Stimulated activated CD8-positive, alpha-beta memory T cell treated with anti-CD3 and anti-CD28 coated beads, Interleukin-15, amount 100 ng/mL, for 24 hours (primary cell): ENCODE measurements at places on chromosomes 4 and X.

GRCh38 chrX:11352296-11352741 lies 59.1 kb downstream of the AMELX start:
- DNase-seq: no peak

DNA sequence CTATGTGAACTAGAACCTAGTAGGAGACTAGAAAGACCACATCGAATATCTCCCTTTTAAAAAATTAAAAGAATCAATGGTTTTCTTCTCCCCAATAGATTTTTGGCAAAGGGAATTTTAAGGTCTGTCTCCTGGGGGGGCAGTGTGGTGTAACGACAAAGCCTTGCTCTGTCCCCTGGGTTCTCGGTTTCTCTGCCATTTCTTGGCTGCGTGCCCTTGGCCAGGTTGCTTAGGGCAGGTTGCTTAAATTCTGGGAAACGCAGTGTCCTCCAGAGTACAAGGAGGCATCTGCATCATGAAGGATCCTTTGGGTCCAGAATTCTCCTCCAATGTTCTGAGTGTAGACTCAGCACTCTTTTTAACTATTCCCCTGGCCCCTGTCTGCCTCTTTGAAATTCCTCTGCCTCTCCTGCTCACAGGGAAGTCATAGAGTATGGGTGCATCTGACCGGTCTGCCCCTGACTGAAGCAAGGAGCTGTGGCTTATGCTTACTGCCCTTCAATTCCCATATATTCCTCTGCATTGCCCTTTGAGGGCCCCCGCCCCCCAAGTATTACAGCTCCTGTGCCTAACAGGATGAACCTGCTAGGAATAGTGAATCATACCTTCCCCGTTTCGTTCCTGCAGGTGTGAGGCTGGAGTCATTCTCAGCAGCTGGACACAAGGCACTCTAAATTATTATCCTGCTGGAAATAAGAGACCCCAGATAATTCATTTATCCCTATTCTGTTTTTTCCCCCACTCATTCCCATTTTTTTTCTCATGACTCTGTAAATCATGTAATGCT lies 2.2 kb downstream of the KIT start:
- DNase-seq: no peak

- no peak for DNase-seq
Observed at GRCh38 chrX:52352551-52352950, 16.3 kb upstream of the XAGE2 start.

- no peak for DNase-seq
Observed at GRCh38 chrX:122739770-122740169, 444.3 kb upstream of the GRIA3 start.

GRCh38 chr4:54586320-54586955 lies 71.3 kb upstream of the KIT start:
- no peak for DNase-seq

- DNase-seq: no peak
Observed at GRCh38 chr4:48203819-48204218, 65.8 kb downstream of the TEC start.

DNA sequence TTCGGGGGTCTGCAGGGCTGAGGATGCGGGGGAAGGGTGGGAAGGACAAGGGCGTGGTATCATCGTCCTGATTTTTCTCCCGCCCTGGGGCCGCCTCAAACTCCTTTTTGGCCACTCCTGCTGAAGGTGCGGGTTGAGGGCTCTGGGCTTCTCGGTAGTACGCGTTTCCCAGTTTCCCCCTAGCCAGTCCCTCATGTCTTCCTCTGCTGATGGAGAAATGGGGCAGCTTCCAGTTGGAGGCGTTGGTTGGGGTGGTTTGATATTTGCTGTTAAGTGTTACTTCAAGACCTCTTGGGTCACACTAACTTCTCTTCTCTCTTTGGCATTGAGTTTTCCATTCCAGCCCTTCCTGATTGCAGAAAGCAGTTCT lies 482 bp downstream of the GSTCD start:
- peak; percentile 1 for DNase-seq

DNA sequence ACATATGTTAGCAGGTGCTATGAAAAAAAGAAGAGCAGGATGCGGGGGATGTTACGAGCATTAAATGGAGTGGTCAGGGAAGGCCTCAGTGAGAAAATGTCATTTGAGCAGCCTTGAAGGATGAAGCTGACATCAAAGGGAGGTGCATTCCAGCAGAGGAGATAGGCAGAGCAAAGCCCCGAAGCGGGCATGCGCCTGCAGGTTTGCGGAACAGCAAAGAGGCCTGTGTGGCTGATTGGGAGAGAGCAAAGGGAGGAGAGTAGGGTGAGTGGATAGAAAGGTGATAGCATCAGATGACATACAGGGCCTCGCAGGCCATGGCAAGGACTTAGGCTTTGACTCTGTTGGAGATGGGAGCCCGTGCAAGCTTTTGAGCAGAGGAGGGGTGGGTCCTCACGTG lies 95.4 kb upstream of the GPR50 start:
- no peak for DNase-seq

- no peak for DNase-seq
Observed at GRCh38 chr4:26462874-26463273, 27.4 kb downstream of the CCKAR start.

DNA sequence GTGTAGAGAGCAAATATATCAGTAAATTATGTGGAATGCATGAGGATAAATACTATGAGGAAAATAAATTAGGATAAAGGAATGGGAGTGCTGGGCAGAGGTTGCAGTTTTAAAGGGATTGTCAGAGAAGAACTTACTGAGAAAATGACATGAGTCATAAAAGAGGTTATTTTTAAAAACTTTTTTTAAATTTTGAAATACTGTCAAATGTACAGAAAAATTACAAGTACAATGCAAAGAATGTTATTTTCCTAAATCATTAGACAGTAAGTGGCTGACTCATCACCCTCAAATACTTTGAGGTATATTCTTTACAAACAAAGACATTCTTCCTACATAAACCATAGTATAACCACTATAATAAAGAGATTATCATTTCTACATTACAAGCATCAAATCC lies 29.8 kb upstream of the H2AZ1 start:
- no peak for DNase-seq

GRCh38 chr4:77790146-77790545 lies 29.0 kb downstream of the CNOT6L start:
- no peak for DNase-seq

- peak; percentile 46 for DNase-seq
Observed at GRCh38 chr4:1628892-1629698, 55.0 kb downstream of the FAM53A start.

DNA sequence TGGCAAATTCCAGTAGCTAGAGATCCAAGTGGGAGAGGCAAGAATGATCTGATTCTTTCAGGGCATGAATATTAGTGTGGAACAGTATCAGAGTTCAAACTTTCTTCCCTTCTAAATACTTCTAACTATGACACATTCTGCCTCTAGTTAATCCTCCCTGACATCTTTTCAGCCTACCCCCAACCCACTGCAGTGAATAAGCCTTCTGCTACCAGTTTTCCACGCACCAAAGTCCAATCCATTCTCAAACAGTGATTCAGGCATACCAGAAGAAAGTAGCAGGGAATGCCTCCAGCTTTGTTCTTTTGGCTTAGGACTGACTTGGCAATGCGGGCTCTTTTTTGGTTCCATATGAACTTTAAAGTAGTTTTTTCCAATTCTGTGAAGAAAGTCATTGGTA lies 155.4 kb upstream of the FTHL17 start:
- no peak for DNase-seq

DNA sequence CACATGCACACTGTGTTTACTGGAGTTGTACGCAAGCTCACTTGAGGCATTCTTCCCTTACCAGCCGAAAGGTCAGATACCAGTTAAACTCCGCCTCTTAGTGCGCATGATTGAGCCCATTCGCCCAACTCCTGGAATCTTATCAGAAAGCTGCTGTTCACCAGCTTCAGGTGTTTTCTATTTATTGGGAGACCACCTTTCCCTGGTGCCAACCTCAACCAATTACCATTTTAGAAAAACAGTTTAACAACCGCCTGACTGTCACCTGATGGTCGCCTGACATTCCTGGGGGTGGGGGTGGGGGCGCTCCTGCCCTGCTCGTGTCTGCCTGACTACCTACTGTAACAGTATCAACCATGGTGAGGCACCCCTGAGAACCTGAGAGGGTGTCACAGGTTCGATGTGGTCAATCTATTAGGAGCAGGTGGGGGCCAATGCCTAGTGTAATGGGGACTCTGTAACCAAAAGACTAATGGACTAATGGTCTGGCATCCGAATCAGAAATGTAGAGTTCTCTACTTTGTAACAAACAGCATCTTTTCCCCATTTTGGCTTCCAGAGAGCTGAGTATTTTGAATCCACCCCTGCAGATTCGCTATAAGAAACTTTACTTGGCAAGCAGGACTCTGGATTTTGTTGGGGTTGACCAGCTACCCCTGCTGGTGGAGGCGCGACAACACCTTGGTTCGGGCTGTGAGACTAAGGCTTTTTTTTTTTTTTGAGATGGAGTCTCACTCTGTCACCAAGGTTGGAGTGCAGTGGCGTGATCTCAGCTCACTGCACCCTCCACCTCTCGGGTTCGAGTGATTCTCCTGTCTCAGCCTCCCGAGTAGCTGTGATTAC lies 58.2 kb upstream of the ZNF157 start:
- DNase-seq: no peak

DNA sequence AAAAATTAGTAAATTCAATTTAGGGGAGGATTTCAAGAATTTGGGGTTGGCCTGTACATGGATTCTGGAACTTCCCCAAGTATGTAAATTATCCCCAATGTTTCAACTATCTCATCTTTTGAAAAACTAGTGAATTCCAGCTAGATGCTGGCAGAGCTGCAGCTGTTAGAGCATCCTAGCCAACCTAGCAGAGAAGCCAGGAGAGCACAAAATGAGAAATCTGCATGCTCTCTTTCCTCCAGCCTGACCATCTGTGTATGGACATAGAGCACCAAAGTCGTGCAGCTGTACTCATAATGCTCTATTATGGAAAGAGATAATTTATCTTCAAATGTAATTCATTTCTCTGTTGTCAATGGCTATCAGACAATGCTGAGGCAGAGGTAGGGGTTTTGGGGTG lies 1217.7 kb downstream of the PCDH19 start:
- no peak for DNase-seq

- DNase-seq: no peak
Observed at GRCh38 chrX:11342673-11343072, 49.5 kb downstream of the AMELX start.

DNA sequence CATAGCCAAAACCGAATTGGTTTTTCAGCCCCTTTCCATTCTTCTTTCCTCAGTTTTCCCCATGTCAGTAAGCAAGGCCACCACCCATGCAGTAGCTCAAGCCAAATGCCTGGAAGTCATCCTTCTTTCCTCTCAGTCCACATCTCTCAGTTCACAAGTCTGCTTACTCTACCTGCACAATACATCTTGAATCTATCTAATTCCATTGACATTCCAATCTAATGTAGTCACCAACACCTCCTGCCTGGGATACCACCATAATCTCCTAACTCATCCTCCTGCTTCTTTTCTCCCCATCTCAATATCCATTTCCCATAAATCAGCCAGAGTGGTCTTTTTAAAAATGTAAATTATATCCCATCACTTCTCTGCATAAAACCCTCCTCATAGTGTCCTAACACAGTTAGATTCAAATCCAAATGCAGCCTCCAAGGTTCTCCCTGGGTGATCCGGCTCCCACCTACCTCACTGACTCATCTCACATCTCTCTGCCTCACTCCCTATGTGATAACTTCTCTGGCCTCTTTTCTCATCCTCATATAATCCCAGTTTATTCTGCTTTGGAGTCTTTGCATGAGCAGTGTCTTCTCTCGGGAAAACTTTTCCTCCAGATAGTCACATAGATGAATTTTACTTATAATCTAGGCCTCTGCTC lies 26.9 kb downstream of the KCNIP4 start:
- no peak for DNase-seq

GRCh38 chrX:145817331-145818185 lies at the start of gene SLITRK2:
SLITRK2 (plus strand) TSS chrX:145817829; CDS start chrX:145822426, 4,597 bp downstream.
- no peak for DNase-seq

GRCh38 chr4:163473130-163473529 lies 424 bp downstream of the TKTL2 start:
- DNase-seq: no peak

DNA sequence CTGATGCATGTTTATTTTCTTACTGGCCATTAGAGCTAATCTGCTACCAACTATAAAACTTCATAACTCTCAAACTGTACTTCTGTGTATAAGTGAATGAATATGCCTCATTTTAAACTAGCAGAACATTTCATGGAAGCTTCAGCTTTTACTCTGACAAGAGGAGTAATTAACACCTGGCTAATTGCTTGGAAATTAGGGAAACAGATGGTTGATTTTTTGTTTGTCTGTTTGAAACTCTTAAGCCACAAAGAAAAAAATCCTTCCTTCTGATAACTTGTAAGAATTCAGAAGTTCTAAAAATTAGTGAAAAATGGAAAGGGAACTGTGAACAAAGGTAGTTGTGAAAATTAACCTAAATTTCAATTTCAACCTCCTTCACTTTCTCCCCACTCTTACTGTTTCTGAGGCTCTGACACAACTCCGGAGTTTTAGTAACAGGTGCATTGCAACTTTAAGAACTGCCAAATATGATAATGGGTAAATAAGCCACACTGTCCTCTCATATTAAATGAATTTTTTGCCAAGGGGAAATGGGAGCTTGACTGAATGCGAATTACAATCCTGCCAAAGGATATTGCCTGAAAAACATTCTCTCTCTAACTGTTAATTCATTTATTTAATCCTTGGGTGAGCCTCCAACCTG lies 1.0 kb downstream of the EGF start:
- no peak for DNase-seq

- DNase-seq: no peak
Observed at GRCh38 chr4:159027535-159027934, 75.3 kb upstream of the RAPGEF2 start.

DNA sequence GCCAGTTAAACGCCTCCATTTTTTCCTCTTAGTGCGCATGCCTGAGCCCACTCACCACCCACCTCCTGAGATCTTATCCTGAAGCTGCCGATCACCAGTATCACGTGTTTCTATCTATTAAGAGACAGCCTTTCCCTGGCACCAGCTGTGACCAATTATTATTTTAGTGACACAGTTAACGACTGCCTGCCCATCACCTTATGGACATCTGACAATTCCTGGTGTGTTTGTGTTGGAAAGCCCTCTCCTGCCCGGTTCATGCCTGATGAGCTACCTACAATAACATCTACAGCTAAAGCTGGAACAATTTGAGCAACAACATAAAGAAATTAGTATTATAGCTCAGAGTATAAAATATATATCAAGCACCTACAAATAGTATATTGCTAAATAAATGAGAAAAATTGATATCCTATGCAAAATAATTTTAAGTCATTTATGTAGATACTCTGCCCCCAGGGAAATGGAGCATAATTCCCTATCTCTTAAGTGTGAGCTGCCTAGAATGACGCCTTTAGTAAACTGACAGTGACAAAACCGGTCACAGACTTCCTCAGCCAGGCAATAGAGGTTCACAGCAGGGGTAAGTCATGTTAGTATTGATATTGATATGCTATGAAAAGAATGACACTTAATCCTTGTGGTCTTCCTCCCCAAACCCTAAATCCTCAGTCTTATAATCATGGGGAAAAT lies 862.2 kb downstream of the TRAM1L1 start:
- no peak for DNase-seq

- no peak for DNase-seq
Observed at GRCh38 chr4:123412700-123413512, 16.3 kb downstream of the SPRY1 start.

DNA sequence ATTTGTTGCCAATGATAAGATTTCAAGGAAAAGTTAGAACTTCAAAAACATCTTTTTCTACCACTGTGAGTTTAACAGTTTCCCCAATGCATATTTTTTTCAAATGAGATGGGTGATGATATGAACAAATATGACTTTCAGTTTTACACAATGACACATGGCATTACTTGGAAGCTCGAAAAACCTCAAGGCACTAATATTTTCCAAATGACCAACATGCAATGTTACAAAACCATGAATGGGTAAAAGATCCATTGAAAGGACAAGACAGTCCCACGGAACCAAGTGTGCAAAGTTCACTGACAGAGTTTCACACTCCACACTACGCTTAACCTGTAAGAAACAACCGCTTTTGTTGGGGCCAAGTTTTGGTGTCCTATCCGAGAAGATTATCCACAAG lies 84.5 kb downstream of the CD99L2 start:
- no peak for DNase-seq
